Retina (tissue), 1 donor: ENCODE measurements at places on chromosomes 4 and X.

- no peak for DNase-seq
These were observed 113.2 kb downstream of the MAB21L2 start for GRCh38 chr4:150695162-150695561.

DNA sequence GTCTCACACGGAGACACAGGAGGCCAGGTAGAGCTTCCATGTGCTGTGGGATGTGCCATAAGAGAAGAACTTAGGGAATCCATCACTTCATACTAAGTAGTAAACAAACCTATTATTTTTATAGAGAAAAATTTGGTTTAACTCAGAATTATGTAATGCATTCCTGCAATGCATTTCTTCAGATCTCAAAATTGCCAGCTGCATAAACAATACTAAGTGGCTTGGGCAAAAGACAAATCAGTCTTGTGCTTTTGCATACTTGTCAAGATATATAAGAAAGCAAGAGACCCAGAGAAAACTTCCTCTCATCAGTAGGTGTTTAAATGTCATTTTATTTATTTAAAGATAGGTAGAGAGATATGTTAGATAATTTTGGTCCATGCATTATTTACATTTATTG, 382.1 kb upstream of the CTSO start:
- DNase-seq = no peak

DNA sequence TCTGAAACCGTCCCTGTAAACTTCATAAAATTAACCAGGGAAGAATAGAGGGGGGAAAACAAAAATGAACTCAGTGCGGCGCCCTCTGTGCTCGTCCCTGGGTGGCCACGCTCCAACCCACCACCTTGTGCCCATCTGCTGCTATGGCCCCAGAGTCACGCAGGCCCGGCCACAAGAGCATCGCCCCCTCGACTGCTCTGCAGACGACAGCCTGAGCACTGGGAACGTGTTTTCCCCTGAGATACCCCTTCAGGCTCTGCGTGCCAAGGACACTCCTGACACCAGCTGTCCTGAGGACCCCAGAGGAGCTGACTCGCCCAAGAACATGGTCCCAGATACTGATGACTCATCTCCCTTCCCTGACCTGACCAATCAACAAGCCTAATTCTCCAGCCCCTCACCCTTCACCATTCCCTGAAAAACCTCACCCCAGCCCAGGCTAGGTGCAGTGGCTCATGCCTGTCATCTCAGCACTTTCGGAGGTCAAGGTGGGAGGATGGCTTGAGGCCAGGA, 64.1 kb upstream of the GPR78 start:
- no peak for DNase-seq

- DNase-seq = no peak
These were observed 15.5 kb downstream of the CLDN22 start for GRCh38 chr4:183304538-183304937.

- no peak for DNase-seq
These were observed 55.4 kb upstream of the GBA3 start for GRCh38 chr4:22637306-22637705.

- no peak for DNase-seq
These were observed 10.9 kb downstream of the PPP2R2C start for GRCh38 chr4:6461301-6462165.

GRCh38 chrX:71454222-71454621, 78.7 kb upstream of the OGT start:
- no peak for DNase-seq

- DNase-seq = no peak
These were observed 83.5 kb downstream of the CDS1 start for GRCh38 chr4:84666439-84666838.

DNA sequence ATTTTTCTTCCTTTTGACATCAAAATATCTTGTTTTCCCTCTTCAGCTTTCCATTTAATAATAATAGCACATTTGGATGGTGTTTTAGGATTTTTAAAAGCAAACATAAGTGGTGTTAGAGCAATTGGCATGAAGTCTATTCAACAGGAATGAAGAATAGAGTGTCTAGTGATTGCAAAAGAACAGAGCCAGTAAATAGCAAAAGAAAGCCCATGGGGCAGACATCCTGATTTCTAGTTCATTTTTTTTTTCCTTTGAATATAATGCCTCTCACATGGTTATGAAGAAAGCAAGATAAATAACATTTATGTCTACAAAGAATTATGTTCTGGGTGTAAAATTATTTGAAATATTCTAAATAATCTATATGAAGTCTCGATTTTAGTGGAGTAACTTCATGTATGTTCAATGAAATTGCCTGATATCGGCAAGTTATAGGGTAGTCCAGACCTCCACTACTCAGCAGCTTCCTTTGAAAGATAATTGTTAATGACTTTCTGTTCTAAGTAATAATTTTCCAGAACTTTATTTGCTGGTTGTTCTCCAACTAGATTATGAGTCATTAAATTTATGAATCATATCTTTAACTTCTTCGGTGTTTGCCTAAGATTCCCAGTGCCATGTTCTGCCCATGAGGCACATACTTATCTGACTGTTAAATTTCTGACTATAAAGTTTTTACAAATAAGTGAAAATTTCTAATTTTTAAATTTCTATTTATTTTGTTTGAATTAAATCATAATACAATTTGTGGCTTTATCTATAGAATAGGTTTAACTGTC, 587.9 kb downstream of the TLL1 start:
- DNase-seq = no peak
